Myocyte (in vitro differentiated cells): ENCODE measurements at places on chromosomes 4 and X. TPM values are rescaled to one million over a fixed set of nuclear protein-coding genes. Genes with fewer than 3 reads are reported as not detected.

DNA sequence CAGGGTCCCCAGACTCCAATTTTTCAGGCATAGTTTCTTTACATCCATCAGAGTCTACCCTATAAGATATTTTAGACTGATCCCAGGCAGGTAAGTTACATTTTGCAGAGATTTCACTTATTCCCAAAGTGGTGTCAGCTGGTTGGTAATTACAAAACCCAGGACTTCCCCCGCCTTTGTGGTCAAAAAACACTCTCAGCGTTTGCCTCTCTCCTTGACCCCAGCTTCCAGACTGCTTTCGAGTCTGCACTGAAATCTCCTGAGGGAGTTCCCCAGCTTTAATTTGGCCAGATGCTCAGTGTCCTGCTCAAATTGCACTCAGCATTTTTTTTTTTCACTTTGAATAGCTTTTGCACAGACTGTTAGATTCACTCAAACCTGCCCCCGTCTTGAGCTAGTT, 11.2 kb upstream of the AMOT start:
- peak; percentile 0 for DNase-seq

Gene TRPC3
- 0.21 TPM in 1 of 2 replicates, not detected in the other for total RNA-seq

Gene SPANXN3
- not detected in 2 replicates for total RNA-seq

DNA sequence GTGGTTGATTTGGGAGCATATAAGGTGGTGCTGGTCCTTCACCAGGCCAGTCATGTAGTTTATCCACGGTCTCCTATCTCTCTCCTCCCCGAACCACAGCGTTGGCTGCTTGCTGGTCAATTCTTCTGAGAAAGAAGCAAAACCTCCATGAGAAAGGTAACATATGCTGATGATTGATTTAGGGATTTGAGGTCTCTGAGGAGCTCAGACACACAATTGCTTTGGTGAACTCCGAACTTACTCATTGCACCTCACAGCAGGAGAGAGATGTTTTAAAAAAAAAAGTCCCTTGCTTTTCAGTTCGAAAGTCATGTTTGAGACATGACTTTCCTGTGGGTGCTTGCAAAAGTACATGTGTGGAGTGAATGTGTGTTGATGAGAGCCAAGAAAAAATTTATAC, 100.2 kb downstream of the TSPAN7 start:
- no peak for DNase-seq

GRCh38 chr4:187499956-187500355, 495.6 kb upstream of the ZFP42 start:
- no peak for DNase-seq

DNA sequence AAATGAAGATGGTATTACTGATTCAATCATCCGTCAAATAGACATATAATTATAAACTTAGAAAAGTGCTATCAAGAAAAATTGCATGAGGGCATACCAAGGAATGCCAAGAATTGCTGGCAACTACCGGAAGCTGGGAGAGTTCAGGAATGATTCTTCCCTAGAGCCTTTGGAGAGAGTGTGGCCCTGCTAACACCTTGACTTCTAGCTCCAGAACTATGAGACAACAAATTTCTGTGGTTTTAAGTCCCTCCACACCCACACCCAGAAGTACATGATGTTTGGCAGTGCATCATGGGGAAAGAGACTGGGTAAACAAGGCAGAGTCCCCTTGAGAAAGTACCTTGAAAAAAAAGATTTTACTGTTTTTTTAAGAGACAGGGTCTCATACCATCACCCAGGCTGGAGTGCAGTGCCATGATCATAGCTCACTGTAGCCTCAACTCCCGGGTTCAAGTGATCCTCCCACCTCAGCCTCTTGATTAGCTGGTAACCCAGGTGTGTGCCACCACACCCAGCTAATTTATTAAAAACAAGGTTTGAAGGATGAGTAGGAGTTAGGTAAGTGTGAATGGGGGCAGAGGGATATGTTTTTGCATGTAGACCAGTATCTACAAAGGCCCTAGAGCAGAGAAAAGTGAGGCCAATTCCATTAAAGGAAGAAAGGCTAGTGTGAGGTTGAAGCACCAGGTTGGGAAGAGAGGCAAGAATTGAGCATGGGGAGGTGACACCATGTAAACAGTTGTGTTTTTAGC, 53.1 kb downstream of the GSX2 start:
- peak; percentile 63 for DNase-seq

- DNase-seq = peak; percentile 89
Measured at GRCh38 chr4:151798678-151799416, 38.0 kb upstream of the GATB start.

Gene PPP1R2C
- not detected in 2 replicates for total RNA-seq

Gene PAGE5
- not detected in 2 replicates for total RNA-seq

GRCh38 chr4:147160908-147161513, 215.3 kb upstream of the TTC29 start:
- peak; percentile 68 for DNase-seq

GRCh38 chrX:69429339-69430015, 74.6 kb upstream of the NALF2 start:
- no peak for DNase-seq

Gene PAK3
- total RNA-seq = not detected in 2 replicates

GRCh38 chr4:101993002-101993841, 202.7 kb downstream of the BANK1 start:
- no peak for DNase-seq

- DNase-seq = peak; percentile 38
Measured at GRCh38 chrX:97399400-97399799, 515.7 kb downstream of the RPA4 start.

GRCh38 chrX:12672367-12673106, 118.7 kb upstream of the PRPS2 start:
- no peak for DNase-seq

DNA sequence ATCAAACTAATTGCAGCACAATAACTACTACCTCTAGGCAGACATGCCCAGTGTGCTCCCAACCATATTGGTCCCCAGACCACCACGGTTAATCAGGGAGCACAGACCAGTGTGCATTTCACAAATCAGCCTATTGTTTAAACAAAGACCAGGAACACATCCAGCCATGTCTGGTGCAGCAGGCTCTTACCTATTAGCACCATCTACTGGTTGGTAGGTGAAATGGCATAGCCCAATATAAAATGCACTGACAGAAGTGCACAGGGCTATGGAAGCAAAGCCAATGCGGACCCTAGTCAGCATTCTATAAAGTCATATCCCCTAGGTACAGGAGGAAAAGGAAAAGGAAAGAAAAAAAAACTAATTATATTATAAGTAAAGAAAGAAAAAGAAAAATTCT, 15.5 kb upstream of the CYLC1 start:
- DNase-seq = peak; percentile 10

DNA sequence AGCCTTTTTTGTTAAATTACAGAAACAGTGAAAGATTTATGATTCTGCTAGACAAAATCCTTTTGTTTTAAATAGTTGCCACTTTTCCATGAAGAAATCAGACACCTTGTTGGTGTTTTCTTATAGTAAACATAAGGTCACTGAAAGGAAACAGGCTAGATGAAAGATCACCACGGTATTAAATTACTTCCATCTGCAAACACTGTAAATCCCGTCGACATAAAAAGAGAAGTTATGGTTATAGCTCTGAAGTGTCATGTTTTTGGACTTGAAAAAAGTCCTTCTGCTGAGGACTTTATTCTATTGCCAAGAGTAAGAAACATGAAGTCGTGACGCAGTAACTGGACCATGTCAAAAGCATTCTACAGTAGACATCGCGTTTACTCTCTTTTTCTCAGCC, 567.6 kb upstream of the SLIT2 start:
- DNase-seq = no peak

DNA sequence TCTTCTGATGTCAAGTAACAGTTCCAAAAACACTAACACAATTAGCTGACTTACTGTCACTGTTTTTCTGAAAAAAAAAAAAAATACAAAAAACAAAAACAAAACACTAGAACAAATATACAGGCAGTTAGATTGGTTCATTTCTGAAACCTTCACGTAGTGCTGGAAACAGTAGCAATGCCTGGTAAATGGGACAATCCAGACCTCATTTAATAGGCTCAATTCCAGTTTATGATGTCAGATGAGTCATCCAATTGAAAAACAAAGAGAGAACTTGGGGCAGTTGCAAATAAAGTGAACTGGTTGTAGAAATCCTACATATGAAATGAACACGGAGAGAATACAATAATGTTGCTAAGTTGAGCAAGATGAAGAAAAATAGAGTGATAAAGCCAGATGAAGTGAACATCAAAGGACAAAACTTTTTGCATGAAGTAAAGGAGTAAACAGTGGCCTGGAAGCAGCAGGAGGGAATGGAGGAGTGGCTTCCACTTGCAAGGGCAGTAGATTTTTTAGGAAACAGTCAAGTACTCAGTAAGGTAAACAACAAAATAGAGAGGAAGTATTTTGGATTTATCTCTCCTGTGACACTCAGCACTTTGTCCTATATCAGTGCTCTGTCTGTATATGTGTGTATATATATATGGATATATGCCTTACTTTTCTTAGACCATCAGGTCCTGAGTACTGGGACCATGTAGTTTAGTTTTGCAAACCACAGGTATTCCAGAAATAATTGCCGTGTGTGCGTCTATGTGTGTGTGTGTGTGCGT, 39.3 kb upstream of the MAGEA10 start:
- no peak for DNase-seq

GRCh38 chr4:41287005-41287404, 30.3 kb downstream of the UCHL1 start:
- no peak for DNase-seq

Gene TBL1X
- total RNA-seq = 6.0 and 11.4 TPM in 2 replicates

GRCh38 chr4:153223930-153224329, 19.7 kb downstream of the TRIM2 start:
- DNase-seq = no peak

DNA sequence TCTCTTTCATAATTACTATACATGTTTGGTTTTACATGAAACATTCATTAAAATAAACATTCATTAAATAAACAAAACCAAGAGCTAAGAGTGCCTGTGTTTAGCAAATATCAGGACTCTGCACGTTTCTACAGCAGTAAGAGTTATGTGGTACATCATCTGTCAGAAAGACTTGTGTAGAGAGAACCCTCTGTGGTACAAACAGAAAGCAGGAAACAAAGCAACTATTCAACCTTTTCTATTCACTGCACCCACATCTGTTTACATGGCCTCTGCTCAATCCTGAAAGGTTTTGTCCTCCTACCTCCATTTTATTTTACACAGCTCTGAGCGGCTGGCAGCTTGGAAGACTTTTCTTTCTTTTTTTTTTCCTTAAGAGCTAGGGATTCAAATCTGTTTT, 90.7 kb upstream of the PCDH18 start:
- no peak for DNase-seq

DNA sequence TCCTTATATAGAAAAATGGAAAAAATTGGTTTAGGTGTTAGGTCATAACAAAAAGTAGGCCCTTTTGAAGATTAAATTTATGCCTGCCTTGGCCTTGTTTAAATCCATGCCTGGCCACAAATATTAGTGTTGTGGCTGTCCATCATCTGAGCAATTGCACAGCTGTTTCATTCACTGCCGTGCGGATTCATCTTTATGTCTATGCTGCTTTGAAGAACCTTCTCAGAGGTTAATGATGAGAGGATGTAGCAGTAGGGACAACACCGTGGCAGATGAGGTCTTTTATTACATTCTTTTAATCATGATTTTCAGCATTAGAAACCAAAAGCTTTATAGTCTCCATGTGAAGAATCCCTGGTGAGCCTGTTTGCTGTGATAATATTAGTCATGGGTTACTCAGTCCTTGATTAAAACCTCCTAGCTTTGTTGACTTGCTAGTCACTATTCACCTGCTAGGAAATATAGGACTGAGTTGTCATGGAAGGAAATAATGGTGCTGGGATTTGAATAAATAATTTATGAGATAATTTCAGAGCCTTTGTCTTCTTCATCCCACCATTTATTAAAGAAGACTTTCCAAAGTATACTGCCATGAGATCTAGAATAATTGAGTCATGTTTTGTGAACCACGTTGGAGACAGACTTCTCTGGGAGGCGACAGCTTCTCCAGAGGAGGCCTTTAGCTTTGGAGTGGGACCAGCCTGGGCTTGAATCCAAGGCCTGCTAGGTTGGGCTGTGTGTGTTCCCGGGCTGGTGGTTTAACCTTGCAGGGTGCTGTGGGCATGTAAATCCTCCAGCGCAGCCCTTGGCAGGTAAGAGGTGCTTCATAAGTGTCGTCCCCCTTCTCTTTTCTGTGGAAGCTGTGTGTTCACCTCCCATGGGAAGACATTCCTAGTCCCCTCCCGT, 53.5 kb downstream of the PTTG2 start:
- peak; percentile 84 for DNase-seq

- DNase-seq = no peak
Measured at GRCh38 chr4:82777857-82778525, 20.6 kb downstream of the SCD5 start.

DNA sequence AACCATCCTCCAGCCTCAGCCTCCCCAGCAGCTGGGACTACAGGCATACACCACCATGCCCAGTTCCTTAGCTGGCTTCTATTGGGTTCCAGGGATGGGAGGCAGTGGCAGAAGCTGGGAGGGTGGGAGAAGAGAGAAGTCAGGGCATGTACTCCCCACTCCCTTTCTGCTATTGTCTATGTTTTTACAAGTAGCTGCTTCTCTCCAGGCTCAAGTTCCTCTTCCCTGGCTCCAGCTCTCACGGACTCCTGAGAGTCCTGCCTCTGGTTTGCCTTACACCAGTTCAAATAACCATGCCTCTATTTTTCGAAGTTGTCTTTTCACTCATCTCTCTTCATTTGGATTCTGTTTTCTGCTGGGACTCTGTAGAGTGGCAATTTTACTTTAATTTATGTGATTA, 2.9 kb downstream of the TBC1D9 start:
- DNase-seq = no peak

Gene ETDA
- total RNA-seq = not detected in 2 replicates

Gene CYBB
- 0.05 and 0.08 TPM in 2 replicates for total RNA-seq

DNA sequence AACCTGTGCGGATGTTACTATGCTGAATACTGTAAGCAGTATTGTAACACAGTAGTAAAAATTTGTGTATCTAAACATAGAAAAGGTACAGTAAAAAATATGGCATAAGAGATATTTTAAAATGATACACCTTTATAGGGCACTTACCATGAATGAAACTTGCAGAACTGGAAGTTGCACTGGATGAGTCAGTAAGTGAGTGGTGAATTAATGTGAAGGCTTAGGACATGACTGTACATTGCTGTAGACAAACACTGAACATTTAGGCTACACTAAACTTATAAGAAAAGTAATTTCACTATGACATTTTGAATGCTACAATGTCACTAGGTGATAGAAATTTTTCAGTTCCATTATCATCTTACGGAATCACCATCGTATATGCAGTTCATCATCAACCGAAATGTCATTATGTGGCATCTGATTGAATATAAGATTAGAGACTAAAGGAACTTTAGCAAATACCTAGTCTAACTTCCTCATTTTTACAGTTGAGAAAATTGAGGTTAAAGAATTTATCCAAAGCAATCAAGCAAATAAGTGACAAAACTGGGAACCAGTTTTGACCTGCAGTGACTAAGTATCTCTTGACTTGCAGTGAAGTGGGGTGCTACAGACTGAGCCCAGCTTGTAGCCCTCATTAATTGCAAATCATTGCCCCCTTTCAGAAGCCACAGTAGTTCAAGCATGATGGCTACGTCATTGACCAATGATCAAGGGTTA, 55.3 kb downstream of the EGF start:
- no peak for DNase-seq

Gene GYPE
- total RNA-seq = not detected in 2 replicates

GRCh38 chr4:90542216-90542615, 415.0 kb downstream of the CCSER1 start:
- no peak for DNase-seq
